ENCODE measurements at places on chromosomes 6 and 20. TPM values are rescaled to one million over a fixed set of nuclear protein-coding genes. Genes with fewer than 3 reads are reported as not detected.

GRCh38 chr6:126812651-126813050 is 305.8 kb upstream of the RSPO3 start:
- H3K27me3 ChIP-seq, result peaks cover 19% of the 10 kb centered on the region
- no peak for DNase-seq
- no peaks in the 10 kb centered on the region for H3K36me3 ChIP-seq
- no peak overlapping the region for H3K27ac ChIP-seq
- H3K4me3 ChIP-seq, result no peak overlapping the region

DNA sequence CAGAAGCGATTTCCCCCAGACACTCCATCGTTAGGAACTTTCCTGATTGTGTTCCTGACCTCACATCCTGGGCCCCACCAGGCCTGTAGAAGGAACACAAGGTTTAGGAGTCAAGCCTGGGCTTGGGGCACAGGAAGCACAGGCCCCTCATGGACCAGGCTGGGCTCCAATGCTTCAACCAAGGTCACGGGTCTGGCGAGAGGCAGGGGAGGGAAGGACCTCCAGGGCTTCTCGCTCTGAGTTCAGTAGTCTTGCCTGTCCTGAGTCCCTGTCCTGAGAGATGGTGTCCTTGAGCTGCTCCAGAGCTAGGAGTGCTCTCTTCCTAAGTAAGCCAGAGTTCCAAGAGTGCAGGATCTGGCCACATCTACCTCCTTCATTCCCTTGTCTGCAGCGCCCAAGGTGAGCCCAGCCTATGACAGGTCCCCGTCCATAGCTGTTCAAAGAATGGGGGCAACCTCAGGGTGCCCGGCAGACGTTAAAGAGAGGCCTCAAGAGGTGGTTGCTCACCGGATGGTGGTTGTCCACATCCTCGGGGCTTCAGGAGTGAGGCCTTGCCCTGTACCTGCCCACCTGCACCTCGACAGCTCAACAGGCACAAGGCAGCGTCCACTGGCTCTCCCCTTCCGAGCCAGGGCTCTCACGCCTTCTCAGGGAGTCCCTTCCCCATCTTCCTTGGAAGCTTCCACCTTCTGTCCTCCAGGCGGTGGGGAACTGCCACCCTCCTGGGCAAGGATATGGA is 1.6 kb upstream of the TUBB1 start:
- peaks cover under 1% of the 10 kb centered on the region for H3K36me3 ChIP-seq
- no peak for DNase-seq
- no peak overlapping the region for H3K4me3 ChIP-seq
- peaks cover 36% of the 10 kb centered on the region for H3K4me1 ChIP-seq

- DNase-seq, result no peak
- H3K4me3 ChIP-seq, result peak overlapping the region; percentile 98
- H3K27me3 ChIP-seq, result no peaks in the 10 kb centered on the region
Measured at GRCh38 chr20:3406481-3407039, 909 bp downstream of the DNAAF9 start.

DNA sequence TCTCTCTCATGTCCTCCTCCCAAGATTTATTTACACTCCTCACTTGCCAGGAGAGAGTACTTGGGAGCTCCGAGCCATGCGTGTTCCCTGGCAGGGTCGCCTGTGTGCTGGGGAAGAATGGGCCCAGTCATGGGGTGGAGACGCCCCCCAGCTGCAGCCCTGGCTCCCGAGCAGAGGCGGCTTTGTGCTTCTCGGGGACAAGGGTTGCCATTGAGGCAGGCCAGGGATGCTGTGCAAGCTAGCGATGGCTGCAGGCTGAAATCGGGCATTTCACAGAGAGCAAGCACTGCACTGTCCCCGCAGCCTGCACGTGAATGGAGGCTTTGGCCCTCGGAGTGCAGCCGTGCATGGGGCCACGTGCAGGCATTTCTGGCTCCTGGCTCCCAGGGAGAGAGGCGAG is 23.8 kb downstream of the PHACTR3 start:
- no peak overlapping the region for H3K27ac ChIP-seq
- no peak for DNase-seq
- H3K36me3 ChIP-seq, result no peaks in the 10 kb centered on the region
- H3K27me3 ChIP-seq, result peaks cover 70% of the 10 kb centered on the region

GRCh38 chr6:111161650-111162049 is 74.3 kb downstream of the SLC16A10 start:
- H3K4me1 ChIP-seq, result peaks cover 4% of the 10 kb centered on the region
- H3K36me3 ChIP-seq, result peaks cover 2% of the 10 kb centered on the region
- no peak for DNase-seq
- no peaks in the 10 kb centered on the region for H3K27me3 ChIP-seq

- no peaks in the 10 kb centered on the region for H3K27me3 ChIP-seq
- peaks cover 30% of the 10 kb centered on the region for H3K4me1 ChIP-seq
- no peak for DNase-seq
- H3K36me3 ChIP-seq, result peaks cover 9% of the 10 kb centered on the region
- H3K27ac ChIP-seq, result peak overlapping the region; percentile 95
- peak overlapping the region; percentile 95 for H3K4me3 ChIP-seq
Measured at GRCh38 chr6:43060755-43061633, 1.6 kb downstream of the KLC4 start.

DNA sequence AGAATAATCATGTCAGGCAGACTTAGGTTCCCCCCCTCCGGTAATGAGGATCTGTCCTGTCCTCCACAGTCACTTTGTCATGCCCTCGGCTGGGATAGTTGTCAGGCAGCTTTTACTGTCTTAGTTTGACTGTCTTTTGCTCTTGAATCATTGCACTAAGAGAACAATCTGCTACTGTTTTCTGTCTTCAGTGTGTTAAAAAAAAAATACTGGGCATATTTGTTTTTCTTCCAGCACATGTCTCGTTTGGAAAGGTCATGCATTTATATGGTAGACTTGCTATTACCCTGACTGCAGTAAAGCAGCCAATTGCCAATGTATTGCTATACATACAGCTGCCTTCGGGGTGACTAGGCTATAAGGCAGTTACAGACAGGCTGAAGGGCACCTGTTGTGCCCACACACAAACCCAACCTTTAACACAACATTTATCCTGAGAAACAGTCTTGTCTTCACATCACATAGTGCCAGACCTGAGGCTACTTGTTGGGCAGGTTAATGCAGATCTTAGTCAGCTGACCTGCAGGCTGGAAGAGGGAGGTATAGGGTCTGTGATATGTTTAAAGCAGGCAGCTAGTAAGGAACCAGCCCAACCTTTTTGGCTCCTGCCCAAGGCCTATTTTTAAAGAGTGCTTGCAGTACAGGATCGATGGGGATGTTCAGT is 26.7 kb downstream of the ARFGEF3 start:
- H3K27me3 ChIP-seq, result peaks cover 64% of the 10 kb centered on the region
- H3K27ac ChIP-seq, result no peak overlapping the region
- H3K4me3 ChIP-seq, result no peak overlapping the region
- DNase-seq, result no peak
- no peaks in the 10 kb centered on the region for H3K4me1 ChIP-seq

DSP gene
- 0.05 TPM for total RNA-seq

DNA sequence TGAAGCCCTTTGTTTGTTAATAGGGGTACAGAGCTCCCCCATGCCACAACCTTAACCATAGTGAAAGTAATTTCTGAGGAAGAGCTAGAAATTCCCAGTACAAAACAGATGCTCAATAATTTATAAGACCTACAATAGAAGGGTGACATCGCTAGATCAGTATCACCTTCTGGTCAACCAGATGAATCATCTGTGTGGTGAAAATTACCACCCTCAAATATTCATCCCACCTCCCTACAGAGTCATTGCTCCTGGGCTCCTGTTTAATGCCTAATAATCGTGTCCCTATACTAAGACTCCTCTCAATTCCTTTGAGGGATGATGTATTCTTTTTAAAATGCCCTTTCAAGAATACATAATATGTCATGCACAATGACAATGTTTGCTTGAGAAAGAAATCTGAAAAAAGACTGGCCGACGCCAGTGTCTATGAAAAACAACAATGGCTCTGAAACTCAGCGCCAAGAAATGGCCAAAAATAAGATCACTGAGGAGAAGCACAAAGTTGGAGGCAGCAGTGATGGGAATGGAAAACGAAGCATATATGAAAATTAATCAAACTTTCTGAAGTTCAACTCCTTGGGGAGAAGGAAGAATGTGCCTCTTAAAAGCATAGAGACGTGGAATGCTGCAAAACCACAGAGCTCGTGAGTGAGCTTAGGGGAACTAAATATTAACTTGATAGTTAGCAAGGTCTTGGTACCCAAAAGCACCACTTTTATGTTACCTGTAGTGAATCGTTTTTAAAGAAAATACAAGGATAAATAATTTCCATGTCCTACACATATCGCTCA is 11.0 kb upstream of the ADGRF5 start:
- H3K27me3 ChIP-seq, result peaks cover 7% of the 10 kb centered on the region
- no peaks in the 10 kb centered on the region for H3K36me3 ChIP-seq
- no peak overlapping the region for H3K4me3 ChIP-seq
- no peak overlapping the region for H3K27ac ChIP-seq
- no peak for DNase-seq
- no peaks in the 10 kb centered on the region for H3K4me1 ChIP-seq

KIF6 gene
- total RNA-seq, result not detected

DNA sequence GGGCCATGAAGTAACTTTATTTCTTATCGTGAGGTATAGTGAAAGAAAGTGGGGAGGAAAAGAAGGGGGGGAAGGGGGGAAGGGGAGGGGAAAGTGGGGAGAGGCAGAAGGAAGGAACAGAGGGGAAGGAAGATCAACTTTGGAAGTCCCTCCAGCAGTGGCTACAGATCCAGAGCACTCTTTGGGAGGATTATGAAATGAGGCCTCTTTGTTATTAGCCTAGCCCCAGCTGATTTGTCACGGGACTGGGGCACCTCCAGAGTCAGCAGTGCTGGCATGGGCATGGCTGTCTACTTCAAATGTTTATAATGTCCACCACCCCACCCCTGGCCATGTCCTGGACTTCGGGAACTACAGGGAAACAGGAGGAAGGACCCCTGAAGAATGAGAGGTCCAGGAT is 7.6 kb downstream of the MOCS1 start:
- no peak overlapping the region for H3K4me3 ChIP-seq
- DNase-seq, result no peak
- no peaks in the 10 kb centered on the region for H3K36me3 ChIP-seq
- no peaks in the 10 kb centered on the region for H3K4me1 ChIP-seq

DNA sequence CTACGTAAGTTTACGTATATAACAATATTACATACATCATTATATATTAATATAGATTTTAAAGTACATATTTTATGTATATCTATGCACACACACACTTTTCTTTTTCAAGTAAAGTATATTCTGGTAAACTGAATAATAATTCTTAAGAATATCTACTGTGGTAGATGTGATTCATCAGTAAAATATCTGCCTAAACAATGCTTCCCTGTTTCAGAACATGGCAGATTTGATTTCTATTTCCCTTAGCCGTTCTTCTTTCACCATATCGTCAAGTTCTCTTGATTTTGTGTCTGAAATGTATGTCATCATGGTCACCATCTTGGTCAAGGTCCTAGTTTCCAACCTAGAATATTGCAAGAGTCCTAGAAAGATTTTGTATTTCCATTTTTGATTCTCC is 195.6 kb downstream of the HDGFL1 start:
- no peak overlapping the region for H3K27ac ChIP-seq
- DNase-seq, result no peak
- no peaks in the 10 kb centered on the region for H3K27me3 ChIP-seq
- no peaks in the 10 kb centered on the region for H3K4me1 ChIP-seq
- H3K4me3 ChIP-seq, result no peak overlapping the region
- no peaks in the 10 kb centered on the region for H3K36me3 ChIP-seq

DDX27 gene
- 87.5 TPM for total RNA-seq

DNA sequence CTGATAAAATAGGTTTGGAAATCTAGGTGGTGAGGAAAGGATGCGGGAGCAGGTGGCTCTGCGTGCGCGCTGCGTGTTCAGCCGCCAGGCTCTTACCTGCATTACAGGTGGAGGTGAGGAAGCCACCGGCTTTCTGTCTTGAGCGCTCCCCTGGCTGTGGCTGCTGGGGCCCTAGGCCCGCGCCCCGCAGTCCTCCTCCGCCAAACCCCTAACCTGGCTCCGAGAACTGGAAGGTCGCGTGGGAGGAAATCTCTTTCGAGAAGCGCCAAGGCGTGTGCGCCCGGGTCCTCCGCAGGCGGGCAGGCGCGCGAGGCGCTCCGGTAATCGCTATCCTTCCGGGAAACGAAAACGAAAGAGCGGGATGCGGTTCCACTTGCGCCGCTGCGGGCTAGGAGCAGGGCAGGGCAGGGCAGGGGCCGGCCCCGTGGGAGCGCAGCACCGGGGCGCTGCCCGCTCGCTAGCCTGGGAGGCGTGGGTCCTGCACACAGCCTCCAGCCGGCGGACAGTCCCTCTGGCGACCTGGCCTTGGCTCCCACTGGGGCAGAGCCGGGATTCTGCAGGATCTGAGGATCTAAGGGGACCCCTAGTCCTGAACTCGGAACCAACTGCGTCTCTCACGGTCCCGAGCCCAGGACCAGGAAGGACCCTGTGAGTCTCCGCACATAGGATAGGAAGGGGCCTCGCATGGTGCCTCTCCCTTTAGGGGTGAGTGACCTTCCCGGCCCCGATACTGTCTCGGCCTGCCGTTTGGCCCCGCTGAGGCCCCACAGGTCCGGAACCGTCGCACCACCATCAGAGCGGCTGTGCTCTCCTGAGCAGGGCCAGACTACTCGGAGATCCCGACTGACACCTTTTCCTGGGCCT is at the start of gene ETV7:
Gene ETV7 (minus strand): TSS at position 230 of the 864 bp plus-strand sequence. CDS start 128 bp downstream, at position 102.
- H3K4me1 ChIP-seq, result peaks cover 22% of the 10 kb centered on the region
- H3K27ac ChIP-seq, result peak within 1 kb of the TSS; percentile 86
- H3K4me3 ChIP-seq, result peak within 1 kb of the TSS; percentile 100
- no peak for DNase-seq
- peaks cover 30% of the 10 kb centered on the region for H3K27me3 ChIP-seq

DNA sequence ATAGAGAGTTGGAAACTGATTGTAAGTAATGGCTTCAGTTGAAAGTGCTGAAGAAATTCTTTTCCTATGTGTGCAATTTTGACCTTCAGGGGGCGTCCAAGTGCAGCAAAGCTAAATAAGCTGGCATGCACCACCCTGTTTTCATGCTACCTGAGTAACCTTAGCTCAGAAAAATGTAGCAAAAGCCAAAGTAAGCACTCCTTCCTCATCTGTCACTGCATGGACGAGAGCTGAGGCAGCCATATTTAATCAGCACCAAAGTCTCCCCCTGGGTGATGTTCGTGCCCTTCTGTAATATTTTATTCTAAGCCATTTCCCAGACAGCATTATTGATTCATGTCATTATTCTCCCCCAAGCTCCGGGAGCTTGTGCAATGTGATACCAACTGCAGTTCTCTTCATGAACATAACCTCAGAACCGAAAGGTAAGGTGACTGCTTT is 123.1 kb downstream of the RPS12 start:
- H3K27ac ChIP-seq, result no peak overlapping the region
- no peak overlapping the region for H3K4me3 ChIP-seq
- no peaks in the 10 kb centered on the region for H3K4me1 ChIP-seq
- H3K36me3 ChIP-seq, result no peaks in the 10 kb centered on the region
- DNase-seq, result no peak
- H3K27me3 ChIP-seq, result peaks cover 16% of the 10 kb centered on the region

DNA sequence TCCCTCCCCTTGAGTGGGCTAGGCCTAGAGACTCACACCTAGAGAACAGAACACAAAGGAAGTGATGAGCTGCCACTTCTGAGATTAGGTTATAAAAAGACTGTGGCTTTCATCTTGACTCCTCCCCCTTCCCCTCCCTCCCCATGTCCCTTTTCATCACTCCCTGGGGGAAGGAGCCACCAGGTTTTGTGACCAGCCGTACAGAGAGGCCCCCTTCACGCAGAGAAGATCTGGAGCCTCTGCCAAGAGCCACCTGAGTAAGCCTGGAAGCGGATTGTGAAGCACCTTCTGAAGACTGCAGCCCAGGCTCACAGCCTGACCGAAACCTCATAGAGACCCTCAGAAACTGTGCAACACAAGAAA is 118.4 kb upstream of the NXT1 start:
- H3K27ac ChIP-seq, result no peak overlapping the region
- peaks cover 2% of the 10 kb centered on the region for H3K36me3 ChIP-seq
- no peak overlapping the region for H3K4me3 ChIP-seq
- no peaks in the 10 kb centered on the region for H3K4me1 ChIP-seq

NRSN1 gene
- total RNA-seq, result not detected
